ENCODE measurements at places on chromosomes 3 and 15.

GRCh38 chr3:61890586-61890985 lies 329.2 kb downstream of the PTPRG start:
- no peak for DNase-seq

GRCh38 chr15:98177966-98178592 lies 217.6 kb downstream of the ARRDC4 start:
- no peak for DNase-seq

DNA sequence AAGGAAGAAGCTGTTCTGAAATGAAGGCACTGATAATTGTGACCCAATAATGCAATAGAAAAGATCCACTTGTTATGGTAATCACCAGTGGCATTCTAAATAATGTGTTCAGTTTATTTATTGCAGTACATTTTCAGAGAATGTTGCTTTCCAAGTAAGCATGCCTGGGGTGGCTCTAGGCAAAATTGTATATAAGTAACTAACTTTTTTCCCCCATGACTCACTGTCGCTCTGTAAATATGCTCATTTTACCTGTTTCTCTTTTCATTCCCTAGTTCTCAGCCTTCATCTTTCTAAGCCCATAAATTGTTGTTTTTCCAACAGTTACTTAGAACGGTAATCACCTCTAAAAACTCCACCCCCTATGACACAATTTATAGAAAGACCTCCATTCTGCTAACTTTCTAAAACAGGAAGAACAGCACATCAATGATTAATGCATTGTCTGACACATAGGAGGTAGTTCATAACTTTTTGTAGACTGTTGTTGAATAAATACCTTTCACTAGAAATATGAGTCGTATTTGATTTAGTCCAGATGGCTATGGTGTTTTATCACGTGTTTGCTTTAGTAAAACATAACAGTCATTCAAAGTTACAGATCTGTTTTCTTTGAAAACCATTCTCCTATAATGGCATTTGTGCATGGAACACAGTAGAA lies 143.1 kb downstream of the LSAMP start:
- DNase-seq: no peak

DNA sequence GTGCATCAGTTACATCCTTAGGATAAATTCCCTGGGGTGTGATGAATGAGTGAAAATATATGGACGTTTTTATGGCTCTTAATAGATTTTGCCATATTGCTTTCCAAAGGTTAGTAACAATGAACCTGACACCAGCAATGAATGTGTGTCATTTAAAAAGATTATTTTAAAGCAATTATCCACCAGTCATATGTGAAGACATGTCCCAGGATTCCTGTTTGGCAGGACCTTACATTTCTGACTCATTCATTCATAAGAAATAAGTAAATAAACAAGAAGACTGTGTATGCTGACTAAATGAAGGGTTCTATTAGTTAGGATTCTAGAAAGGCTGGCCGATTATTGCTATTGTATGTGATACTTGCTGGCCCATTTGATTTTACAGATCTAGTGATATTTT lies 201.5 kb downstream of the SOX2 start:
- no peak for DNase-seq

- no peak for DNase-seq
These were observed 2.7 kb upstream of the DCAF1 start for GRCh38 chr3:51502562-51502910.

All from natural killer cell treated with Interleukin-12 subunit alpha and Interleukin-12 subunit beta and Interleukin-15 and Interleukin-18, amount 100 ng/mL, for 72 hours (primary cell).